ENCODE measurements at places on chromosomes 7 and 10.
A peak's percentile ranks its signal among the peaks of the same experiment; 100 is the strongest.

DNA sequence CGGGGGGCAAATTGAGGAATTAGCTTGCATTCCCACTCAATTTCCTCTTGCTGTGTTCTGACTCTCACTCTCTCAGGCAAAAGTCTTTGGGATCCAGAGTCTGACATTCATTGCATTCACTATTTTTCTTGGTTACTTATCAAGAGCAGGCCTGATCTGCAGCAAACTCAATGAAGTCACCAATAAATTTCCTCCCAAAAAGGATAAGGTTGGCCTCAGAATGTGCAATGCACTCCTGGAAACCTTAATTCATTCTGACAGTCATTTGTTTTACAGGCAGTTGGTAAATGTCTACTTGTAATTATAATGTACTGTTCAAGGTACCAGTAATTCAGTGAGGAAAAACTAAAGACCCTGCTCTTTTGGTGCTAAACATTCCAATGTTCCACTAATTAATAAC is 6.3 kb upstream of the DGKI start:
- no peak for DNase-seq

DNA sequence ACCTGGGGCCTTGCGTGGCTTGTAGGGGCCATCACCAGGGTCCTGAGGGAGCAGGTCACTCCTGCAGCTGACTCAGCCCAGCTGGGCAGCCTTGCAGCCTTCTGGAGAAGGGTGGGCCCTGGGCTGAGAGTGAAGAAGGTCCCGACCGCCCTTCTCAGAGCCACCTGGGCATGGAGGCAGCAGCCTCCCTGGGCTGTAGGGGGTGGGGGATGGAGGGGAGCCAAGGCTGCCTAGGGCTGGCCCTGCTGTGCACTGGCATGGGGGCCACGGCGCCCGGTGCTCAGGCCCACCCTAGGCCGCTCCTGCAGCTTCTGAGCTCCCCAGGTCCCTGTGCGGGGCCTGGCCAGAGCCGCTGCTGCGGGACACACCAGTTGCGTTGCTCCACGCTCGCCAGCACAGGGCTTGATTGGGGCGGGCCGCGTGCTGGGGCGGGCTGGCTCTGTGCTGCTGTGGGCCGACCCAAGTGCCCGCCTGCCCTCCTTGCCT is 63.6 kb upstream of the NKX6-2 start:
- DNase-seq, result no peak

DNA sequence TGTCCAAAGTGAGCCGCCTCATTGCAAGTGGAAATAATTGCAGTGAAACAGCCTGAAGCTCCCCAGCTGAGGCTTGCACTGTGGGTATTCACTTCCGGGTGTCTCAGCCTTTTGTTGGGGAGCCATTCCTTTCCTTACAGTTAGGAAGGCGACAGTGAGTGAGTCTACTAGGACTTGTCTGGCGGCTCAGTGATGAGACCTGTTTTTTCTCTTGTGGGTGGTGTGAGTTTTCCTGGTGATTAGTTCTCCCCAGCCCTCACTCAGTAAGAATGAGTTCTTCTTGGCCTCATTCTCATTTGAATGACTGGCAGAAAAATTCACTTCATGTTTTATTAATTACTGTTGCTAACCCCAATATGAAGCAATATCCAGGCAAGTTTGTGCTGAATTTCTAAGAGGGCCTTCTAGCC is 2.6 kb downstream of the PGAM1 start:
- DNase-seq, result peak; percentile 71

DNA sequence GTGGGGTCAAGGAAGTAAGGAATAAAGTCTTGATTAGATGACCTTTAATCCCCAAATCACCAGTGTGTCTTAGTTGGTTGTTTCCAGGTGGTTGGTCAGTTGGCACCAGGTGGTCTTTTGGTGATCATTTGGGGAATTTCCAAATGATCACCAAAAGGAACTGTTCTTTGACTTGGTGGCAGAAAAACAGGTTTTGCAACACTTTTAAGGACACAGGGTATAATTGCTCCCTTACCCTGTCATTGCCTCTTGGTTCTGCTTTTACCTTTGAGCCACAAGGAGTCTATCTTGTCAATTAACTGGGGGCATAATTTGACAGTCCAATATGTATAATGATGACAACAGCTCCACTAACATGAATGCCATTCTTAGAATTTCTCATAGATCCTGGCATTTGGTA is 104.2 kb downstream of the ADK start:
- no peak for DNase-seq

GRCh38 chr10:63465293-63466143 is at the start of gene JMJD1C:
TSS of gene JMJD1C (minus strand) at chr10:63465977. CDS start at chr10:63465662, 315 bp downstream.
- peak; percentile 74 for DNase-seq

- DNase-seq, result no peak
These were observed 47.6 kb downstream of the CASD1 start for GRCh38 chr7:94557215-94557614.

DNA sequence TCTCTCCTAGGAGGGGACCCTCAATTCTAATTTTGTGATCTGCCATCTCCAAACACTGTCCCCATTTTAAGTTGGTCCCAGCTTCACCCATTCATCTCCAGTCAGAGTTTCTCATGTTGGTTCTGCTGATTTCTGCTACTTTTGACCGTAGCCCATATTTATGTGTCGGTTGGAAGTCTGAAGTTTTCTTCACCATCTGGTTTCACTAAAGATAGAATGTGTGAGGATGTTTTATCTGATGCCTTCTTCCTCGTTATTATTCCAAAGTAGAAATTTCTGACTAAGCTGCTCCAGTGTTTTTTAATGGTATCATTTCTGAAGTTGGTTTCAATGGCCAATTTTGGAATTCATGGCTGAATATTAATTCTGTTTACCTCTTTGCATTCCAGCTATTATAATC is 21.3 kb upstream of the IFIT2 start:
- DNase-seq, result no peak

- DNase-seq, result peak; percentile 59
These were observed 659 bp downstream of the OPTN start for GRCh38 chr10:13100349-13101294.

- DNase-seq, result no peak
These were observed 1.4 kb downstream of the C10orf71 start for GRCh38 chr10:49300140-49300974.

DNA sequence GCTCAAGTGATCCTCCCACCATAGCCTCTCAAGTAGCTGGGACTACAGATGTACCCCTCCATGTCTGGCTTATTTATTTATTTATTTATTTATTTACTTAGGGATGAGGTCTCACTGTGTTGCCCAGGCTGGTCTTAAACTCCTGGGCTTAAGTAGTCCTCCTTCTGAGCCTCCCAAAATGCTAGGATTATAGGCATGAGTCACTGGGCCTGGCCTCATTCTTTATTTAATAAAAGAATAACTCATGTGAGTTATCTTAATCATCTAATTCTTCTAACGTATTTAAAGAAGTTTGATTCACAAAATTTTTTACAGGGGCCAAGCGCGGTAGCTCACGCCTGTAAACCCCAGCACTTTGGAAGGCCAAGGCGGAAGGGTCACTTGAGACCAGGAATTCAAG is 8.0 kb upstream of the SLC26A4 start:
- DNase-seq, result no peak

DNA sequence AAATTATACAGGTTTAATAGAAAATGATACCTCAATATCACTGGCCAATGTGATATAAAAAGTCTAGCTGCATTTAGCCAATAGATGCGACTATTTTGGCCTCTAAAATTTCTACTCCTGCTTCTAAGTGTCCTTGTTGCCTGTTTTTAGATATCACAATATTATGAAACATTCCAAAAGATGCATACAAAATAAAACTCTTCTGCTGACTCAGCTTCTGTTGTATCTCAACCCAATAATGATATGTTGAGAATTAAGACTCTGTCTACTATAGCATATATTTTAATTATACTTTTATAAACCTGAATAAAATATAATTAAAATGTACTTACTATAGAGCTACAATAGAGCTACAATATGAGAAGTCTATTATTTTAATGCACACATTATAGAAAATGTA is 661.0 kb upstream of the TEX47 start:
- DNase-seq, result no peak

GRCh38 chr7:68180761-68181160 is 1184.1 kb downstream of the TYW1 start:
- no peak for DNase-seq

DNA sequence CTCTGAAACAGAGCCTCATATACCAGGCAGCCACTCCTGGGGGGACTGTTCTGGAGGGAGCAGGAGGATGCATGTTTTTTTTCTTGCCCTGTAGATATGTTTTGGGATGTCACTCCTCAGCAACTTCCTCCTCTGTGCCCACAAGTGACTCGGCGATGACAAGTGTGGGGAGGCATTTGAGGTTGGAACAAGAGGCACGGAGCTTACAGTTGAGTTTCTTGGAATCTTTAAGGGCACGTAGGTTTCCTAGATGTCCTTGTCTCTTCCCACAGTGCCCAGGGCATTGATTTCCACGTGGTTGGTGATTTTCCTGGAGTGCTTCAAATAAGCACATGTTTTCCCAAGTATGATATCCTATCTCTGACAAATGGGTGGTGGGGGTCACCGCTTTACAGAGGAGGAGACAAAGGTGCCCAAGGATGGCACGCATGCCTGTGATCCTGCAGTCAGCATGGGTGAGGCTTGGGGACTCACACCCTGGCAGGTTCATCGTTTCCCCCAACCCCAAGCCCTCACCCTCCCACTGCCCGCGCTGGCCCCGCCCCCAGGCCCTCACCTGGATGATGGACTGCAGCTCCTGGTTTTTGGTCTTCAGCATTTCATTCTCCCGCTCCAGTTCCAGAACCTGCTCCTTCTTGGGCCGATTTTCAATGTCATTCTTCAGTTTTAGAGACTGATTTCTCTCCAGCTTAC is 95.2 kb upstream of the GNA12 start:
- peak; percentile 39 for DNase-seq

GRCh38 chr10:131315344-131315743 is 3.8 kb upstream of the TCERG1L start:
- no peak for DNase-seq

- no peak for DNase-seq
These were observed 7.1 kb downstream of the CPVL start for GRCh38 chr7:29139191-29139590.

DNA sequence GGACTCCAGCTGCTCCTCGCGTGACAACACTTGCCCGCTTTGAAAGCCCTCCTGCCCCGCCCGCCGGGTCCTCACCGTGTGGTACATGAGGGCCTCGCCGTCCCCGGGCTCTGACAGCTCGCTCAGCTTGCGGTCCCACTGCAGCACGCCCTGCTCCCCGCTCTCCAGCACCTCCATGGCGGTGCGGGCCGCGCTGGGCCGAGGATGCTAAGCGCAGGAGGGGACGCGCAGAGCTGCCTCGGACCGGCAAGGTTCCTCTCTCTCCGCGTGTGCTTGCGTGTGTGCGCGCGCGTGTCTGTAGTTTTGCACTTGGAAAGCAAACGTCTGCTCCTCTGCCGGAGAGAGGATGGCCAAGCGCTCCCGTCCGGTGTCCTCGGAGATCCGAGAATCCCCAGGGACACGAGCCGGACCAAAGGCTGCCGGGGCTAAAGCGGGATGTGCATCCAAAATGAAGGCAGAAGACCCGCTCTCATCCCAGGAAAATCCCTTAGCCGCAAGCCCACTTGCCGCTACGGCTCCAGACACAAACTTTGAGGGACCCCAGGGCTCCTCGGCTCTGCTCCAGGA is at the start of gene CREB3L2:
Gene CREB3L2 (minus strand): TSS at position 558 of the 567 bp plus-strand sequence. CDS start 381 bp downstream, at position 177.
- DNase-seq, result peak; percentile 81

GRCh38 chr10:95480102-95480900 is 80.9 kb downstream of the SORBS1 start:
- DNase-seq, result no peak

DNA sequence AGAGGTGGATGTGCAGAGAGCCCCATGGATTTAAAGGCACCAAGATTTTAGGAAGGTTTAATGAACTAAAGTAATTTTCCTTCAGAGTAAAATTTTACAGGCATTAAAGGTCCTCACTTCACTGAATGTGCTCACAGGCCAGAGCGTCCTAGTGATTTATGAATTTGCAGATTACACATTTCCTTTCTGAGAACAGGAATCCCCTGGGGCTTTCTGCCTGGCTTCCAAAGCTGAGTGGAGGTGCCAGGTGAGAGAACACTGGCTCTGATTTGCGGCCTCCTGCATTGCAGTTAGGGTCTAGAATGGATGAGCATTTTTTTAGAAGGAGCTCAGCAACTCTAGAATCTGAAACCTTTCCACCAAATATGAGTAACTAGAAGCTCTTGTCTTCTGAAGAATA is 194.3 kb downstream of the SORCS3 start:
- no peak for DNase-seq

DNA sequence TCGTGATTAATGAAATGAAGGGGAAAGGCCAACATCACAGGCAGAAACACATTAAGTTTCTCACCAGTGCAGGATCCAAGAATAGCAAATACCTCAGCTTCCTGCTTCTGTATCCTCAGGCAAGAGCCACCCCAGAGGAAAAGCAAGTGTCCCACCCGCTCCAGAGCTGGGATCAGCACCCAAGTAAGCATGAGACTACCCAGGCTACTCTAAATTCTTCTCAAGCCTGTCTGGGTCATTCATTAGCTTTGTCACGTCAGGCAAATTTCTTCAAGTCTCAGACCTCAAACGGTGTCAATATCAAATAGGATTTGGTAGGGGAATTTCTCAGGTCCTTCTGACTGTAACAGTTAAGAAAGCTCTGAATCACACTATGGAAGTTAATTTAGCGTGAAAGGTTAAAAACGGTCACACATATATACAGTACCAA is 59.0 kb downstream of the GNA12 start:
- no peak for DNase-seq

GRCh38 chr10:28925121-28925663 is 247.9 kb downstream of the BAMBI start:
- DNase-seq, result no peak

GRCh38 chr7:76047305-76047810 is 442 bp downstream of the STYXL1 start:
- DNase-seq, result no peak

GRCh38 chr7:43164757-43165156 is 52.3 kb downstream of the HECW1 start:
- DNase-seq, result no peak

- no peak for DNase-seq
These were observed 27.3 kb downstream of the PLXDC2 start for GRCh38 chr10:19843487-19843886.

- DNase-seq, result no peak
These were observed 174.8 kb downstream of the FOXP2 start for GRCh38 chr7:114589436-114589835.

- DNase-seq, result no peak
These were observed 71.0 kb upstream of the ADAM12 start for GRCh38 chr10:126459032-126459831.

GRCh38 chr7:86653919-86654659 is 10.4 kb downstream of the GRM3 start:
- DNase-seq, result no peak

- no peak for DNase-seq
These were observed 1.0 kb downstream of the ASB15 start for GRCh38 chr7:123602648-123603047.

- no peak for DNase-seq
These were observed 270.5 kb downstream of the POU6F2 start for GRCh38 chr7:39248041-39248691.

DNA sequence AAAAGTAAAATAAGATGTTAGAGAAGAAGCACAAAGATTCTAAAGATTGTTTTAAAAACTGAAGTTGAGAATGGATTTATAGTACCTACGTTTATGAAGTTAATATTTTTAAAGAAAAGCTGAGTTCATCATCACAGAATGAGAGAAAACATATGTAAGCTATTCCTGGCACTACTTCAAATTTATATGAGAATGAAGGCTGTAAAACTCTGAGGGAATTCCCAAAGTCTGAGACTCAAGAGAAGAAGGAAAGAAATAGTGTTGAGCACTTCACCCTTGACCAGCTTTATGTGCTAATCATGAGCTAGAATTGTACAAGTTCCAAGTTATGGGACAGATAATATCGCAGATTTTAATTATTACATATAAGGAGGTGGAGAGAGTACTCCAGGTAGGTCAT is 323.7 kb upstream of the GNAI1 start:
- no peak for DNase-seq

GRCh38 chr10:3774018-3774813 is 10.8 kb downstream of the KLF6 start:
- peak; percentile 39 for DNase-seq

- no peak for DNase-seq
These were observed 34.8 kb downstream of the VOPP1 start for GRCh38 chr7:55537458-55537990.
